ENCODE measurements at places on chromosomes 16 and 17.

- no peak for DNase-seq
Measured at GRCh38 chr16:86567701-86568581, 1.3 kb downstream of the FOXC2 start.

DNA sequence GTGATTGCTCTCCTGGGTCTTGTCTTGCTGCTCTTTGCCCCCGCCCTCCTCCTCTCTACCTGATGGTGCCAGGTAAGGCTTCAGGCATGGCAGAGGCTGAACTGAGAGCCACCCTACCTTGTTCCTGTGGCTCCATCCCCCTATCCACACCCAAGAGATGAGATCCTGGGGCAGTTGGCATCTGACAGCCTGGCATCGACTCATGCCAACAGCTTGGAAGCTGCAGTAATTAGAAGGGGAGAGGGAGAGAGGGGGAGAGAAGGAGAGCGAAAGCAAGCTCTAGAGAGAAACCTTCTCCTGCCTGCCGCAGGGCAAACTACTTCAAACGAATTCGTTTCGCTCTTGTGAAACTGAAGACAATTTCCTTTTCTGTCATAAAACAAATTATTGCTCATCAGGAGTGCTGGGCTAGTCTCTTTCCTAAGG lies 13.8 kb upstream of the SP6 start:
- DNase-seq: peak; percentile 90

DNA sequence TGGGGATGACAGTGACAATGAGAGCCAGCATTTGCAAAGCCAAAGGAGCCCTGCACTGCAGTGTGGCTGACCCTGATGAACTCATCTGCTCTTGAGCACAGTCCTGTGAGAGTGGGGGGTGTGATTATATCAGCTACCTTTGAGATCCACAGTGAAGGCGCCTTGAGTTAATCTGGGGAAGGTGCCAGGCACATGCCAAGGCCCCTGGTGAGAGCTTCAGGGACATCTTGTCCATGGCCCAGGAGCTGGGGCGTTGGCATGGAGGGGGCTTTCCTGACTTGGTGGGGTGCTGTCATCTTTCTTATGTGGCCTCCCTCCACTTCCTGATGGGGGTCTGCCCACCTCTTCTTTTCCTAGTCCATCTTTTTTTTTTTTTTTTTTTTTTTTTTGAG lies 86.5 kb downstream of the SNX29 start:
- no peak for DNase-seq

GRCh38 chr17:75832164-75832651 lies 12.0 kb downstream of the UNC13D start:
- DNase-seq: no peak

DNA sequence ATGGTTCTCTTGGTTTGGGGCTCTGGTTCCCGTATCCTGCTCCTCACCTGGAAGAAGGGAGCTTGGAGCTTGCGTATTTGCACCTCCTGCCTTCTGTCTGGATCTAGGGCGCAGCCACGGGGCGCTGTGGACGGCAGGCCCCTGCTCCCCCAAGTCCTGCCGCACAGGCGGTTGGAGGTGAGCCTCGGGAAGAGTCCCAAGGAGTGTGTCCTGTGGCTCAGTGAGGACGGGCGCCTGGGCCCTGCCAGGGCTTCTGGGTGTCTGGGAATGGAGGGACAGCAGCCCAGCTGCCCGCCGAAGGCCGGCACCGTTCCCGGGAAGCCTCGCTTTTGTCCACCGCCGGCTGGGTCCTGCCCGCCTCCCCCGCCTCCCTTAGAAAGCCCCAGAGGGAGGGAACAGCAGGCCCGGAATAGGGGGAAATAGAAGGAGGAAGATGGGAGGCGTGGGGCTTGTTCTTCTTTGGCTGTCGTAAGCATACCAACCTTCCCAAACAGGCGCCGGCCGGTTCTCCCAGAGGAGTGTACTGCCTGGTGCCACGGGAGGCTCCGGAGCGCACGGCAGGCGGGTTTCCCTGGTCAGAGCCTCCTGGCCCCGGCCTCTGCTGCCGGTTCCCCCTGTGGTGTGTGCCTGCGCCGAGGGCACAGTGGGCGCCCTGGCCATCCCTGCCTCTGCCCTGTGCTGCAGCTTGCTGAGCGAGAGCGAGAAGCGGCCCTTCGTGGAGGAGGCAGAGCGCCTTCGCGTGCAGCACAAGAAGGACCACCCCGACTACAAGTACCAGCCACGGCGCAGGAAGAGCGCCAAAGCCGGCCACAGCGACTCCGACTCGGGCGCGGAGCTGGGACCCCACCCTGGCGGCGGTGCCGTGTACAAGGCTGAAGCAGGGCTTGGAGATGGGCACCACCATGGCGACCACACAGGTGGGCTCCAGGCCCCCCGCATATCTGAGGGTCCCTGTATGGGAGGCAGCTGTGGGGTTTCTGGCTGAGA lies 1.8 kb downstream of the SOX8 start:
- DNase-seq: no peak

- DNase-seq: no peak
Measured at GRCh38 chr17:50967795-50968194, 101.6 kb upstream of the TOB1 start.

GRCh38 chr17:77087650-77088454 lies 52.9 kb upstream of the SEC14L1 start:
- no peak for DNase-seq

DNA sequence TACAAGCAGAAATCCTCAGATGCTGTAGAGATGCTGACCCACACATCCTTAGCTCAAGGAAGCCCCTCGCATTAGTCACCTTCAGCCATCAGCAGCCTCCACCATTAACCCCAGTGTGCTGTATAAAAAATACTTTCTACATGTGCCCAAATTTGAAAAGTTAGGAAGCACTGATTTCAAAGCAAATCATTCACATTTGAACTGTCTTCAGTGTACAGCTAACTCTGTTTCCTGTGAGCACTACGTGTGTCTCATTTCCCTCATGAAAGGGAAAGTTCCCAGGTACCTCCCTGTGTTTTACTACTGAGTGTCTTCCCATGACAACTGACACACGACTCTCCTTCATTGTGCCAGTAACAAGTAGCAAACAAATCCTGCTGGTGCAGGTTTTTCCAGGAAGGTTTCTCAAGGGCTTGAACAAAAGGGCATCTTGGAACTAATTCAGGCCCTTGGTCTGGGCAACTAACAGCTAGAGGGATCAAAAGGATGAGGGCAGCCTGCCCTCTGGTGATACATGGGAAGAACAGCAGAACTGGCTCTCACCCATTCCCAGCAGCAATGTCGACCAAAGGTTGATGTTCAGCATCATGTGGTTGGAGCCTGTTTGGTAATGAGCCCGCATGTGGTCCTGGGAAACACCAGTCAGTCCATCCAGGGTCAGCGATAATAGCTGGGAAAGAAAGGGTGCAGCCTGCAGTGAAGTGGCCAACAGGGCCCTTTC lies 4.0 kb downstream of the SLC35B1 start:
- DNase-seq: no peak

DNA sequence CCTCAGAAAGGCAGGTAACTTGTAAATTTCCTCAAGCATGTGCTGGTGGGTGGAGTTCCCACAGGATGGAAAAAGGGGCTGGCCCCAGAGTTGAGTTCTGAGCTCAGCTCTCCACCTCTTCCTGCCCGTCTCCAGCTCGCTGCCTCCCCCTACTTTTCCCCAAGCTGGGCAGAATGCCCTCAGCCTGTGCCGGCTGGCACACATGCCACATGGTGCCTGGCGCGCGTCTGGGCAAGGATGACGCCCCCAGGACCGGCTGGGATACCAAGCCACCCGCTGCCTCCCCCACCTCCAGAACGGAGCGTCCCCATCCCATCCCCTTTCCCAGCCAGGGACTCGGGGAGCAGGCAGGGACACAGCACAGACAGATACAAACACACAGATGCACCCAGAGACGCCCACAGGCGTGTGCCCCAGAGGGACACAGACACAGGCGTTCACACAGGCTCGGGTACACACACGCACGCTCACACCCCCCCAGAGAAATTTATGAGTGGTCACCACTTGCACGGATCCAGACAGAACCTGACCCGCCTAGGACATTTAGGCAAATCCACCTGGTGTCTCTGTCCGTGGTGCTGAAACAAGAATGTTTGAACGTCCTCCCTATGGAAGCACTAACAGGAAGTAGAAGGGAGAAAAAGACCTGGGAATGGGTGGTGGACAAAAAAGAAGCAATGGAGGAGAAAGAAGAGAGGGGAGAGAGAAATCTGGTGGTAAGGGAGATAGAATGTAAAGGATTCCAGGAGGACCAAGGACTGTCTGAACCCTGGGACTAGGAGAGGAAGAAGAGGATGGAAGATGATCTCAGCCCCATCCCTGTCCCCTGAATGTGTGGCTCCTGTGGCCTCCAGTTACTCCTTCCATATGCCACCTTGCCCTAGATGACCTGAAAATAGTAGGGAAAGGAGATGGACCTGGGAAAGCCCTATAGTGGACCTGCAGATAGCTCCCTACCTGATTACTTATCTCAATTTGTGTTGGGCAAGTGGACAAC lies 15.5 kb downstream of the NEUROD2 start:
- DNase-seq: peak; percentile 6

DNA sequence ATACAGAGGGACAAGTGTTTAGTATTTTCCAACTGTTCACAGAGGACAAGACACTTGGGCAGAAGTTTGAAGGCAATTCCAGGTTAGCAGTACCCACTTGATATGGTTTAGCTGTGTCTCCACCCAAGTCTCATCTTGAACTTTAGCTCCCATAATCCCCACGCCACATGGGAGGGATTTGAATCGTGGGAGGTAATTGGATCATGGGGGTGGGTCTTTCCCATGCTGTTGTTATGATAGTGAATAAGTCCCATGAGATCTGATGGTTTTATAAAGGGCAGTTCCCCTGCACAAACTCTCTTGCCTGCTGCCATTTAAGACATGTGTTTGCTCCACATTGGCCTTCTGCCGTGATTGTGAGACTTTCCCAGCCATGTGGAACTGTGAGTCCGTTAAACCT lies 668.9 kb downstream of the MAF start:
- peak; percentile 31 for DNase-seq

- no peak for DNase-seq
Measured at GRCh38 chr16:78298986-78299385, 199.5 kb downstream of the WWOX start.

- DNase-seq: no peak
Measured at GRCh38 chr17:74031316-74032090, 172.0 kb upstream of the RPL38 start.

DNA sequence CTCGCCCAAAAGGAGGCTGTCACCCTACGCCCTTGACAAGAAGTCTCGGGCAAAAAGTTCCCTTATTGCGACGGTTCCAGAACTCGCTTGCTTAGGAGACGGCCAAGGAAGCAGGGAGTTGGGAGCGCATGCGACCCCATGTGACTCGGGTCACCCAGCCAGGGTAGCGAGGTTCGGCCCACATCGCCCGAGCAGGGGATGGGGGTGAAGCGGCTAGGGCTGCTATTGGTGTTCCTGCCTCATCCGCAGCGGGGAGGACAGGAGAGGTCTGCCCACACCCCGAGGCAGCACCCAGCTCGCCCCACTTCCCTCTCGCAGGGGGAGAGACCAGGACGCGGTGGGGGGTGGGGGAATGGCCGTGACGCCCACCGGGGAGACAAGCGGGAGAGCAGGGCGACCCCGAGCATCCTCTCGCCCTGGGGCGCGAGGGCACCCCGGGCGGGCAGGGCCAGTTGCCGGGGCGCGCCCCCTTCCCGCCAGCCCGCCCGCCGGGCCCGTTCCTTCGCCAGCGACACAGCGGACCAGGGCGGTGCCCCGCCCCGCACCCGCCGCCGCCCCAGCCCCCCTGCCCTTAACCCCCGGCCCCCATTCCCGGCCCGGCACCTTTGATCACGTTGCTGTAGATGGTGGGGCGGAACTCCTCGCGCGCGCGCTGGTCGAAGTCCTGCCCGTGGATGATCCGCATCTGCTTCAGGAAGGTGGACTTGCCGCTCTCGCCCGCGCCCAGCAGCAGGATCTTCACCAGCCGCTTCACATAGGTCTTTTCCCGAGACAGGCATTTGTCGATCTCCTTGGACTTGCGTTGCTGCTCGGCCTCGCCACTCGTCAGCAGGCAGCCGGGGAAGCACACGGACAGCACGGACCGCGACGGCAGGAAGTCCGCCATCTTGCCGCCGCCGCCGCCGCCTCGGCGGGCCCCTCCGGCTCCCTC lies 567 bp downstream of the GNA13 start:
- DNase-seq: no peak

DNA sequence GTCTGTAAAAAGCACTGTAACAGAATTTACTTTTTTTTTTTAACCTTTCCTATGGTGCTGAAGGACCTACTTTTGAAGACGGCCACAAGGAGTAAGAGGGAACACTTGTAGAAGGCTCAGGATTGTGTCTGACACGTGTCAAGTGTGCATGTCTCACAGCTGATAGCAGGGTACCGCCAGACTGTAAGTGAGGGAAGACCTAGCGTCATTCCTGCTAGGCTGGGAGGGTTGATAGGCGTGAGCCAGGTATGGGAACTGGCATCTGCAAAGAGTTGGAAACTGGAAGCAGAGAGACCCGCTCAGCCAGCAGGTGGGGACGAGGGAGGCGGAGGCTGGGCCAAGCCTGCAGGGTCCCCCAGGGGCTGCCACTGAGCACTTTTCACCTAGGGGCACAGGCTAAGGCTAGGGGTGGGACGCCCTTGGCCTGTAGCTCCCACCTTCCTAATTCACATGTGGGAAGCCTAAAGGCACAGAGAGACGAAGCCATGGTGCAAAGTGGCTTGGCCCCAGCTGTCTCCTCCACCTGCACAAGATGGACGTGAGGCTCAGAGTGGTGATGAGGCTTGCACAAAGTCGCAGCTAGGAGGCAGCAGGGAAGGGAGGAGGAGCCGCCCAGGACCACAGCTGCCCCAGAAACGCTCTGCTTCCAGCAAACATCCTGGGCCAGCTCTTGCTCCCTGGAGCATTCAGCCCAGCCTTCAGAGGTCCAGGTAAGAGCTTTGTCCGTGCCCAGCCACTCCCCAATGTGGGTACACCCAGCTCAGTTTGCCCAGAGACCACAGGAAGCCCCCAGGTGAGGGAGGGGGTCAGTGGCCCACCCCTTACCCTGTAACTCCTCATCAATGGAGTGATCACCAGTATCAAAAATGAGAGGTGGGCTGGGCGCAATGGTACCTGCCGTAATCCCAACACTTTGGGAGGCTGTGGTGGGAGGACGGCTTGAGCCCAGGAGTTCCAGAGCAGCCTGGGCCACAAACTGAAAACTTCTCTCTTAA lies 18.9 kb downstream of the VASN start:
- DNase-seq: no peak

DNA sequence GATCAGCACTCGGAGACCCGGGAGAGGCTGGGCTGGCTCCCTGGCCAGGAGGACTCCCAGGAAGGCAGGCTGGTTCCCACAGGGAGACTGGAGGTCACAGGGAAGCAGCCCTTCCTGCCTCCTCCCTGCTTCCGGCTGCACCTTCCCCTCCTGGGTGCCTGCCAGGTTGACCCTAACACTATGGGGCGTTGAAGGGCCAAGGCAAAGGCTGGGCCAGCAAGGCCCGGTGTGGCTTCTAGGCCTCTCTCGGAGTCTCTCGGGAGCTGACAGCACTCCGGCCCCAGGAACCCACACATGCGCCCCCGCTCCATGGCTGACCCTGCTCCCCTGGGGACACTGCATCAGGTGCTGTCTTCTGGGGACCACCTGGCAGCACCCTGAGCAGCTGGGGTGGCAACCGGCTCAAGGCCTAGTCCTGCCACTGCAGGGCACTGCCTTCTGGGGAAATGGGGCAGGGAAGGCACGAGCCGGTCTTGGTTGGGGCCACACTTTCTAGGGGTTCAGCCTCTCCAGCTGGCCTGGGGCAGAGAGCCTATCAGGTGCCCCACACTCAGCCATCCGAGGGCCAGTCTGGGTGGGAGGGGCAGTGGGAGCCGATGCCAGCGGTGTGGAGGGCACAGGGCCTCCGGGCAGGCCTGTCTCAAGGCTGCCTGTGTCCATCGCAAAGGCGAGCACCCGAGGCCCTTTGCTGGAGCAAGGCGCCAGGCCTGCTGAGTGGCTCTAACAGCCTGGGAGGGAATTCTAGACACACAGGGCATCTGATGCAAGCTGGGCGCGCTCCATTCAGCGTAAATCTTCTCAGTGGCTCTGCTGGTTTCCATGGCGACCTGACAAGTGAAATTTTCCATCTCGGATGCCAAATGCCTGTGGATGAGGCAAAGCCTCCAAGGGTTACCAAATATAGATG lies 5.6 kb upstream of the MTSS2 start:
- no peak for DNase-seq

Data from DMS79 treated with DMSO at 0.1 percent for 48 hours (cell line).